Activated CD8-positive, alpha-beta T cell treated with anti-CD3 and anti-CD28 coated beads for 36 hours (primary cell): ENCODE measurements at places on chromosomes 2 and 18. TPM values are rescaled to one million over a fixed set of nuclear protein-coding genes. Genes with fewer than 3 reads are reported as not detected.

Gene KCNJ3
- not detected for total RNA-seq

Gene RNF125
- 19.1 TPM for total RNA-seq

- no peak for DNase-seq
Observed at GRCh38 chr2:8679567-8679826, 2.4 kb upstream of the ID2 start.

DNA sequence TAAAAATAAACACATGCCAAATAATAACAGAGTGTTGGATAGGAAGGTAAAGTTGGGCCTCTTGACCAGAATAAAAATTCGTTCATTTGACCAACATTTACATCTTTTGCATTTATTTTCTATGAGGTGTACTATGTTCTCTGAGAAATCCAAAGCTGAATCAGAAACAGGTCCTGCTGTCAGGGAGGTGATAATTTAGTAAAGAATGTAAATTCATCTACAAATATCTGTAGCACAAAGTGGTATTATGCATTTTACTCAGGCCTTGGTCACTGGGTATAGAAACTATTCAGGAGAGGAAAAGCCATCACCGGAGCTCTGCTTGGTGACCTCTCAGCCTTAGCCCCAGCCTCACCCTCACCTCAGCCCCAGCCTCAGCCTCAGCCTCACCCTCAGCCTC, 208.9 kb downstream of the SPP2 start:
- DNase-seq = no peak
